Sigmoid colon (tissue), 7 donors: ENCODE measurements at places on chromosomes 6 and 20. TPM values are rescaled to one million over a fixed set of nuclear protein-coding genes. Genes with fewer than 3 reads are reported as not detected.

DNA sequence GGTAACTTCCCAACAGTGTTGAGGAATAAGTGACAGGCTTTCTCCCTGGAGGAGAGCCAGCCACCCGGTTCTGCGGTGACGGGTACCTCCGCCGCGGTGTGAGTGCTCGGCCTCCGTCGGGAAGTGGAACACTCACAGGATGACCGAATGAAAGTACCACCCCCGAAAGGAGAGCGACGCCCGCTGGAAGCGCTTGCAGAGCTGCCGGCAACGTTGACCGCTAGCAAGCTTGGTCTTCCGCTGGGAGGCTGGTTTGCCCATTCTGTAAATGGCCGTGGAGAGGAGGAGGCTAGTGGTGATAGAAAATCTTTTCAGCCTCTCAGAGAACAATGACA, 614 bp upstream of the TMEM242 start:
- H3K27ac ChIP-seq: peak overlapping the region; percentile 96
- H3K4me3 ChIP-seq: peak overlapping the region; percentile 79
- H3K4me1 ChIP-seq: peaks cover 13% of the 10 kb centered on the region
- no peaks in the 10 kb centered on the region for H3K27me3 ChIP-seq

- no peaks in the 10 kb centered on the region for H3K36me3 ChIP-seq
- no peaks in the 10 kb centered on the region for H3K4me1 ChIP-seq
- no peak overlapping the region for H3K27ac ChIP-seq
- DNase-seq: no peak
These were observed 97.9 kb downstream of the RCAN2 start for GRCh38 chr6:46393161-46393939.

GRCh38 chr6:115131709-115132490, 789.1 kb upstream of the HS3ST5 start:
- H3K36me3 ChIP-seq: no peaks in the 10 kb centered on the region
- DNase-seq: no peak
- H3K27me3 ChIP-seq: no peaks in the 10 kb centered on the region
- H3K4me1 ChIP-seq: no peaks in the 10 kb centered on the region
- no peak overlapping the region for H3K4me3 ChIP-seq

GRCh38 chr20:11379257-11380011, 538.3 kb upstream of the BTBD3 start:
- H3K36me3 ChIP-seq: no peaks in the 10 kb centered on the region
- H3K27me3 ChIP-seq: no peaks in the 10 kb centered on the region
- H3K4me3 ChIP-seq: no peak overlapping the region
- DNase-seq: no peak
- H3K4me1 ChIP-seq: no peaks in the 10 kb centered on the region
- no peak overlapping the region for H3K27ac ChIP-seq

DNA sequence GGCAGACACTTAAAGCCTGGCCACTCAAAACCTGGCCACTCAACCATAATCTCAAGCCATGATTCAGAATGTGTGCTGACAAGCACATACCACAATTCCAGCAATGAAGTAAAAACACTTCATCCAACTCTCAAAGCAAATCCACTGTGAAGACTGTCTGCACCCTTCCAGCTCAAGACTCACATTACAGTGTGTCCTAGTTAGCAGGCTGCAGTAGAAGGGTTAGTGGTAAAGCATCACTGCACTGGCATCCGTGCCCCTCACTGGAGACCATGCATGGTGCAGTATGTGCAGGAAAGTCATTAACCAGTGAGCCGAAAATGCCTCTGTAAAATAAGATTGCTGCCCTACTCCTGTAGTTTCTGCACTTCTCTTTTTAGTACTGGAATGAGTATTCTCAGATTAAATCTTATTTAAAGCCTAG, 43.4 kb downstream of the SLC23A2 start:
- no peaks in the 10 kb centered on the region for H3K4me1 ChIP-seq
- no peaks in the 10 kb centered on the region for H3K27me3 ChIP-seq
- no peaks in the 10 kb centered on the region for H3K36me3 ChIP-seq

DNA sequence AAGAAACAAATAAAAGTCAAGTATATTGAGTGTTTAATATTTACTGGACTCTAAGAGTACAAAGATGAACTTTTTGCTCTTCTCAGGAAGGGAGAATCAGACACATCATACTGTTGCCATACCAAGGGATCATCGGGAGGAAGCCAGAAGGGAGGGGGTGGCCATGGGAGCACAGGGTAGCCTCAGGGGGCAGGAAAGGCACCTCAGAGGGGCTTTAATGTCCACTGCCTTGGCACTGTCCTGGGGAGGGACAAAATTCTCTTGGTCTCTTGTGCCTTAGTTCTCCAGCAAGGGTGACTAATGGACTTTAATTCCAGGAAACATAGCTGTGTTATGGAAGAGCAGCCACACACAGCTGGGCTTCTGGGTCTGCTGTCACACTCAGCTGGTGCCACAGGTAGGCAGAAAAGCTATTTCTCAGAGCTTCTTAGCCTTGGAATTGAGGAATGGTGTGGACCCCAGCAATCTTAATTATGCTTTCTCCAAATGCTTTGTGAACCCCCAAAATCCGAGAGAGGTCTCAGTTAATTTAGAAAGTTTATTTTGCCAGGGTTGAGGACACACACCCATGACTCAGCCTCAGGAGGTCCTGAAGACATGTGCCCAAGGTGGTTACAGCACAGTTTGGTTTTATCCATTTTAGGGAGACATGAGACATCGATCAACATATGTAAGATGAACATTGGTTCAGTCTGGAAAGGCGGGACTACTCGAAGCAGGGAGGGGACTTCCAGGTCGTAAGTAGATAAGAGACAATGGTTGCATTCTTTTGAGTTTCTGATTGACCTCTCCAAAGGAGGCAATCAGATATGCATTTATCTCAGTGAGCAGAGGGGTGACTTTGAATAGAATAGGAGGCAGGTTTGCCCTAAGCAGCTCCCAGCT, 53.2 kb downstream of the MRAP2 start:
- no peaks in the 10 kb centered on the region for H3K36me3 ChIP-seq
- no peaks in the 10 kb centered on the region for H3K4me1 ChIP-seq
- H3K27ac ChIP-seq: no peak overlapping the region
- no peak for DNase-seq
- H3K4me3 ChIP-seq: no peak overlapping the region
- no peaks in the 10 kb centered on the region for H3K27me3 ChIP-seq

- no peaks in the 10 kb centered on the region for H3K4me1 ChIP-seq
- H3K4me3 ChIP-seq: no peak overlapping the region
- no peaks in the 10 kb centered on the region for H3K27me3 ChIP-seq
- H3K27ac ChIP-seq: no peak overlapping the region
- no peaks in the 10 kb centered on the region for H3K36me3 ChIP-seq
These were observed 80.2 kb downstream of the LRFN2 start for GRCh38 chr6:40506954-40507353.

DNA sequence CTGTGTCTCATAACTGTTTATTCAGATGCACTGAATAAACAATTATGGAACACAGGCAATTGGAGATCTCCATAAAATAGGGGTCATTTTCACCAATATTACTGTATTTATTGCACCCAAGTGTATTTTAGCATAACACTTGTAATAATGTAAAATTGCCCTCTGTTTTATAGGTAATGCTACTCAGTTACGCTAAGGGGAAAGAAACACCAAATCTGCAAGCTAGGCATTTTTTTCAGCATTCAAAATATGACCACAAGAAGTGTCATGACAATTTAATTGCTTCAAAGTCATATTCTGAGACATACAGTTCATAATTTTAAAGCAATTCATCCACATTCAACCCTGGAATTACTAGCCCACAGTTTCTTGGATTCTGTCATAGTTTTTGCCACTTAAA, 643.2 kb upstream of the NOX3 start:
- H3K4me1 ChIP-seq: no peaks in the 10 kb centered on the region
- DNase-seq: no peak

- no peak for DNase-seq
- H3K4me1 ChIP-seq: no peaks in the 10 kb centered on the region
- no peak overlapping the region for H3K27ac ChIP-seq
- no peaks in the 10 kb centered on the region for H3K27me3 ChIP-seq
These were observed 191.3 kb upstream of the ARID1B start for GRCh38 chr6:156585859-156586258.

DNA sequence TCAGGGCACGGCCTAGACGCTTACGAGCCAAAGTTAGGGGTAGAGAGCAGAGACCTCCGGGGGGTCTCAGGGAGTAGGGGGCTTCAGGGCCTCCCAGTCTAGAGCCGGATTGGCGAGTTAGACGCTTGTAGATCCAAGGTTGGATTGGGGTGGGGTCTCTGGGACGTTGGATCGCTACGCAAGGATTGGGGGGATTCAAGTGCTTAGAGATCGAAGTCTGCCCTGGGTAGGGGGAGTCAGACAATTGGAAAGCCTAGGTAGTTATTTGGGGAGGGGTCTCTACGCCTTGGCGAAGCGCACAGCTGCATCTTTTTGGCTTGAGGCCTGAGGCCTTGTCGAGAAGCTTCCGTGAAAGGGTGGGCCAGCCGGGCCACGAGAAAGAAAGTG, 469 bp downstream of the STX16 start:
- H3K4me3 ChIP-seq: peak overlapping the region; percentile 91
- H3K27me3 ChIP-seq: no peaks in the 10 kb centered on the region
- peaks cover 58% of the 10 kb centered on the region for H3K4me1 ChIP-seq
- peak overlapping the region; percentile 96 for H3K27ac ChIP-seq
- H3K36me3 ChIP-seq: no peaks in the 10 kb centered on the region

GRCh38 chr6:35230498-35230897, 16.7 kb downstream of the SCUBE3 start:
- H3K4me3 ChIP-seq: no peak overlapping the region
- H3K27me3 ChIP-seq: no peaks in the 10 kb centered on the region
- peak overlapping the region; percentile 63 for H3K27ac ChIP-seq
- no peak for DNase-seq
- no peaks in the 10 kb centered on the region for H3K36me3 ChIP-seq

DNA sequence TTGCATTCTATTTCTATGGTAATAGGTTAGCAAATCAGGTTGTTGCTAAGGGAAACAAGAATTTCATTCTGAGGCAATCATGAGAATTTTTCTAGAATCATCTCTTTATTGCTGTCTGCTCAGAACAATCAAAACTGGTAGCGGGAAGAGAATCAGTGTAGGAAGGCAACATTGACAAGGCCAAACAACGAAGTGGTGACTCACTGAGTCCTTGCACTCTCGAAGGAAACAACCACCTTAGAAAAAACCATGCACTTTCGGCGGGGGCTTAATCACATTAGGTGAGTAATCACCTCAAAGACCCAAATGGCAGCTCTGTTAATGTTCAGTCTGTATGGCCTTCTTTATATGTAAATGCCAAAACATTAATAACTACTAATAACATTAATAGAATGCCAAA, 78.8 kb upstream of the MAP7 start:
- no peak overlapping the region for H3K4me3 ChIP-seq
- no peak for DNase-seq
- no peaks in the 10 kb centered on the region for H3K36me3 ChIP-seq
- no peaks in the 10 kb centered on the region for H3K27me3 ChIP-seq
- H3K27ac ChIP-seq: no peak overlapping the region
- no peaks in the 10 kb centered on the region for H3K4me1 ChIP-seq

DNA sequence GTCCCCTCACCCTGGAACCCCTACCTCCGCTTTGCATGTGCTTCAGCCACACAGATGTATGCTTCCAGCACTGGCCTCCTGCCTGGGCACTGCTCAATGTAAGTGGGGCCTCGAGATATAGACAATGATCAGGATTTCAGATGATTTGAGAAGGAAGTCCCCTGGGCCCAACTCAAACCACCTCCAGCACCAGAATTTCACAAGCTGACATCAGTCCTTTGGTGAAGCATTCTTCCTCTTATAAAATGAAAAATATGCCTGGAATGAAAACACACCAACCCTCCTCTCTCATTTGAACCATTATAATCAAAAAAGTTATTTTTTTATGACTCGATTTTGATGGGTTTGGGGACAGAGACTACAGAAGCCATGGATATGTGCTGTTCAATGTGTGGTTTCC, 48.5 kb downstream of the BTBD3 start:
- no peak overlapping the region for H3K27ac ChIP-seq
- H3K4me1 ChIP-seq: no peaks in the 10 kb centered on the region
- no peak overlapping the region for H3K4me3 ChIP-seq
- no peak for DNase-seq

DNA sequence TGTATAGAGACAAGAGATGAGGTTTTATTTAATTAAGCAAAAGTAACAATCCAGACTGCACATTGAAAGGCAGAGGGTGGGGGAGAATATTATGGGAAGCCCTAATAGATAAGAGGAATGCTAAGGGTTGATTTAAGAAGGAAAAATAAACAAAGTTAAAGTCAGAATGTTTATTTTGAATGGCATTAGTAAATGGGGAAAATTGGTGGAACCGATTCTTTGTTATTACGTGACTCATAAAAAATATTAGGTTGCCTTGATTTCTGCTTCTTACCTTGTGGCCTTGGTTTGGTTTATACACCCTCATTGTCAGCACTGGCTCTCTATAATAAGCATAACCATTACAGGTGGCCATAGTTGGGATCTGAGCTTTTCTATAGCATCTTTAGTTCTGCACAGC, 674.8 kb upstream of the CITED2 start:
- H3K4me3 ChIP-seq: no peak overlapping the region
- no peaks in the 10 kb centered on the region for H3K36me3 ChIP-seq
- no peaks in the 10 kb centered on the region for H3K27me3 ChIP-seq
- peaks cover 8% of the 10 kb centered on the region for H3K4me1 ChIP-seq

DNA sequence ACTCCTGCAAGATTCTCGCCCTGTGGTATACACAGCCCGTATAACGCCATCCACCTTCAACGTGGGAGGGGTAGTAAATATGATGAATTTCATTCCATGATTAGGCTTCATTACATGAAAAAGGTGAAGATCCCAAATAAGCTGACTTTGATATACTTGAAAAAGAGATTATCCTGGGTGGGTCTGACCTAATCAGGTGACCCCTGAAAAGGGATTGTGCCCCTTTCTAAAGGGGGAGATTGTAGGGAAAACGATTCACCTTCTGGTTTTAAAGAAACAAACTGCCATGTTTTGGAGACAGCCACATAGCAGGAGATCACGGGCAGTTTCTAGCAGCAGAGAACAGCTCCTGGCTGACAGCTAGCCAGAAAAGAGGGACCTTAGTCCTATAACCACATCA, 155.1 kb upstream of the SMLR1 start:
- no peak overlapping the region for H3K27ac ChIP-seq
- H3K4me1 ChIP-seq: peaks cover 5% of the 10 kb centered on the region
- no peaks in the 10 kb centered on the region for H3K27me3 ChIP-seq
- no peak for DNase-seq
- no peak overlapping the region for H3K4me3 ChIP-seq
- H3K36me3 ChIP-seq: no peaks in the 10 kb centered on the region

DNA sequence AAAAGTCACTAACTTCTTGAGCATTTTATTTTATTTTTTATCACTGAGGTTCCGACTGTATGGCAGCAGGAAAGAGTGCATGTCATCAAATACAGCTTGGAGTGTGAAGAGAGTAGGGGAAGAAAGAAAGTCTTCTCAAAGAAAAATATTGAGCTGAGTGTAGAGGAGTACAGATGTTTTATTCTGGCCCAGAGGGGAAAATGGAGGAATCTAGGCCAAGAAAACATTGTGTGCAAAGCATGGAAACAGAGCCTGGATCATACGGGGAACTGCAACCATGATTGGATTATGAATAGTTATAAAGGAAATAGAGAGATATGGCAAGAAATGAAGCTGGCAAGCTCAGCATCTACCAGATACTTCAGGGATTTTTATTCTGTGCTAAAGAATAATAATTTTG, 104.2 kb upstream of the SCGN start:
- no peak for DNase-seq
- H3K27me3 ChIP-seq: no peaks in the 10 kb centered on the region
- H3K36me3 ChIP-seq: no peaks in the 10 kb centered on the region
- no peak overlapping the region for H3K4me3 ChIP-seq
- H3K4me1 ChIP-seq: no peaks in the 10 kb centered on the region
- no peak overlapping the region for H3K27ac ChIP-seq

Gene C2
- total RNA-seq: 15.7 TPM

Gene PCNA
- total RNA-seq: 44.2 TPM

Gene GSTA3
- total RNA-seq: not detected

Gene PRR18
- total RNA-seq: not detected

Gene CLVS2
- total RNA-seq: 1.5 TPM

Gene ZSCAN23
- total RNA-seq: 2.9 TPM

Gene RUNX2
- 4.5 TPM for total RNA-seq

Gene MRAP2
- 1.6 TPM for total RNA-seq

Gene ZNF391
- 14.1 TPM for total RNA-seq

Gene ZGPAT
- total RNA-seq: 22.5 TPM
